ENCODE measurements at places on chromosomes 1 and 21.

DNA sequence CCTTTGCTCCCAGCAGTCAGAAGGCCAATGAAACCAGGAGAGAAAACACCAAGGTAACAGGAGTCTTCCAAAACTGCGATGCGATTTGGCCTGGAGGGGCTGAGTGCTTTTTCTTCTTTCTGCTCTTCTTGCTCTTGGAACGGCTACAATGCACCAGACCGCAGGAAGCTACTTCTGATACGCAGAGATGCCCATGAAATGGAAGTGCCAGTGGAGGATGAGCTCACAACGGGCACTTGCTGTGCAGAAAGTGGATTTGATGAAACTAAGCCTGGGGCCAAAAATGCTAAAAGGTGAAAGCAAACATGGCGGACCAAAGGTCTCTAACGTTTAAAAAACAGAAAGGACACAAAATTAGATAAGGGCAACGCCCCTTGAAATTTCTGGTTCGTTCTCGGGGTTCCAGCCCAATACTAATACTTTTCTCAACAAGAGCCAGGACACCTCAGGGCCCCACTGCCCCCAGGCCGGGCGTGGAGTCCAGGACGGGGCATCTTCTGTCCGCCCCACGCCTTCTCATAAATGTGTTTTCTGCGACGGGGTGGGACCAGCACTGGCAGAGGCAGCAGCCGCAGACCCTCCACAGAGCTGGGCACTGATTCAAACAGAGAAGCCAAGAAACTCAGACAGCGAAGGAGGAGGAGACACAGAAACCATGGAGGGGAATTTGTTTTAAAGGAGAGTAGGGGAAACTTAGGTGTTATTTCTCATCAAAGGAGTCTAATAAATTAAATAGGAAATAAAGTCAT, 101.3 kb downstream of the CRYAA start:
- no peak for DNase-seq

GRCh38 chr1:236654957-236655356, 31.3 kb upstream of the ACTN2 start:
- DNase-seq = no peak

- no peak for DNase-seq
These were observed 46.1 kb downstream of the SGIP1 start for GRCh38 chr1:66580081-66580480.

DNA sequence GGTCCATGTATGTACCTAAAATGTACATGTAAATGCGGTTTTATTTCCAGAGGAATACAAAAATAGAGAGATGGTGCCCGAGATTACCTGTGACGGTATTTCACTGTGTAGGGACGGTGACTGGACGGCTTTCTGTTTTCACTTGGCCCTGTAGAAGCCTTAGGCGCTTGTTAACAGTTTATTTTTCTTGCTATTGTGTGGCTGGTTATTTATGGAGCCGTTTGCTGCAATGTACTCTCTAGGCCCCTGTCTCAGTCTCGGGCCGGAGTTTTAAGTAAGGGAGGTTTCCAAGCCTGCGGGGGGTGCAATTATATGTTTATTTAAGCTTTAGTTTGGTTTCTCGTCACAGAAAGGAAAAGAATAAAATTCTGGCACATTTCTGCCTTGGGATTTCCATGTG, 413 bp downstream of the EFCAB7 start:
- DNase-seq = no peak

DNA sequence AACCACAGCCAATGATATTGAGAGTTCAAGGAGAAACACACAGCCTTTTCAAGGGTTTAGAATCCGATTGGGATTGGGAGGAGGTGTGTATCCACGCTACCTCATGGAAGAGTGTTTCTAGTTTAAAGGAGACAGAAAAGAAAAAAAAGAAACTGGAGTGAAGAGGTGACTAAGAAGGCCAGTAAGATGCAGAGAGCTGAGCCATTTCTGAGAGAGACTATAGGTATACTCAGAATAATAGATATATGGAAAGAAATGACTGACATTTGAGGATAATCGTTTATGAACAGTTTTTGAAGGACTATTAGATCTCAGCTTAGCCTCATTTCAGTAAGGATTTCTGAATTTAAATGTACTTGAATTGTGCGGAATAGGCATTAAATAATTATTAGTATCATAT, 42.8 kb downstream of the LRRC8C start:
- no peak for DNase-seq

DNA sequence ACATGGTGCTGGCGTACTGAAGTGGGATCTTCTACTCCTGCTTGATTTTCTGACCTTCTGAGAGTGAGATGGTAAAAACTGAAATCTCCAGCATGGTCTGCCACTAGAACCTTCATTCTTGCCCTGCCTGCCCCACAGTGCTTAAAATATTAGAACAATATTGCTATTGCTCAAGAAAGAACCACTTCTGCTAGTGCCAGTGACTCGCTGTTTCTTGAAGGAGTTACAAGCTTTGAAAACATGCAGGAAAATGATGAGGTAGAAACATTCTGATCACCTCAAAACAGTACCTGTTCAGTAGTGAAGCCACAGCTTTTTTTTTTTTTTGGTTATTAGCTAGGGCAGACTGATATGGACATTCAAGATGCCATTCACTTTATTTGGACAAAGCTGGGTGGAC, 95.3 kb downstream of the BACH1 start:
- DNase-seq = no peak

GRCh38 chr1:226428348-226428747, 20.5 kb upstream of the PARP1 start:
- DNase-seq = no peak

GRCh38 chr1:36542024-36542961, 59.6 kb upstream of the CSF3R start:
- DNase-seq = no peak

GRCh38 chr1:1085911-1086841, 12.1 kb upstream of the RNF223 start:
- DNase-seq = no peak

- DNase-seq = no peak
These were observed 17.2 kb downstream of the CASZ1 start for GRCh38 chr1:10779201-10779600.

DNA sequence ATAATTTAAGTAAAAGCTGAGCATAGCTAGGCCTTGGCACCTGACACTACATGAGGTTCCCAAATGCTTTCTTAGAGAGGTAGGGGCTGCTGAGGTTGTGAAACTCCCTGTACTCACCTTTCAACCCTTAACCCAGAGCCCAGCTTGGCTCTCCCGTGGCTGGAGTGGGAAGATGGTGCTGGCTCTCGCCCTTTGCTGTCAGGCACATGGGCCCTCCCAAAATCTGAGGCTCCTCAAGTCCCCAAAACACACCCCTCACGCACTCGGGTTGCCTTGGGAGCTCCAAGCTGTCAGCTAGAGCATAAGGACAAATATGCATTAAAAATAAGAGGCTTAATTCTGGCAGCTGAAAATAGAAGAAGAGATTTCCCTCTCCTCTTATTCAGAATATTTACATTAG, 46.7 kb upstream of the PLPPR4 start:
- no peak for DNase-seq

DNA sequence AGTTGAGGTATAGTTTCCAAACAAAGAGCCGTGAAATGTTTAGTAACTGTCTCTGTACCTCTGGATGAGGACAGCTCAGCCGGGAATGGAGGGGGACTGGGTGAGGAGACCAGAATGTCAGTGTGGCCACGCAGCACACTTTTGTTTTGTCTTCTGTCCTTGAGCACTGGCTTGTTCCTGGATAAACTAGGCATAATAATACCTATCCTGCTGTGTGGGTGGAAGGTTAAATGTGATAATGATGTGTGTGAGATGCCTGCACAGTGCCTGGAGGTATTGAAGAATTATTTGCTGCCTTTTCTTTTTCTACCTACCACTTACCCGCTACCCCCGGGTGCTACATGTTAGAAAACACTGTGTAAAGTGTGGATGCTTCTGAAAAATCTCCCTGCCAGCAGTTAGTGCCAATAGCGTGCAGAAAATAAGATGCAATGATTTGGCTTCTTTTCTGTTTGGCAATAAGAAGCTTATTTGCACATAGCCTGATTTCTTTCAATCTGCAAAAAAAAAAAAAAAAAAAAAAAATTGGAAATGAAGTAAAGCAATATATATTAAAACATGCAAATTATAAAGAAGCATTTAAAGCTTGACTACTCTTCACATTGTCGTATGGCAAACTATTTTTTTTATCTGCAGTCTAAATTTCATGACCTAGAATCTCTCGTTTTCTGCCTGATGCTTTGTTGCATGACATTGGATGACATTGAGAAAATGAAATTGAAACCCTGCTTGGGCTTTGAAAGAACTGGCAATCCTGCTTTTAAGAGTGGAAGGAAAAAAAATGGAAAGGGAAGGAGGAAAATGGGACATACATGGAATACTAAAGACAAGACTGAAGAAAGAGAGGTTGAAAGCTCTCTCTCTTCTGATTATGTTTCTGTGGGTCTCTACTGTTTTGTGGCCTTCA, 89.5 kb downstream of the DISC1 start:
- no peak for DNase-seq

DNA sequence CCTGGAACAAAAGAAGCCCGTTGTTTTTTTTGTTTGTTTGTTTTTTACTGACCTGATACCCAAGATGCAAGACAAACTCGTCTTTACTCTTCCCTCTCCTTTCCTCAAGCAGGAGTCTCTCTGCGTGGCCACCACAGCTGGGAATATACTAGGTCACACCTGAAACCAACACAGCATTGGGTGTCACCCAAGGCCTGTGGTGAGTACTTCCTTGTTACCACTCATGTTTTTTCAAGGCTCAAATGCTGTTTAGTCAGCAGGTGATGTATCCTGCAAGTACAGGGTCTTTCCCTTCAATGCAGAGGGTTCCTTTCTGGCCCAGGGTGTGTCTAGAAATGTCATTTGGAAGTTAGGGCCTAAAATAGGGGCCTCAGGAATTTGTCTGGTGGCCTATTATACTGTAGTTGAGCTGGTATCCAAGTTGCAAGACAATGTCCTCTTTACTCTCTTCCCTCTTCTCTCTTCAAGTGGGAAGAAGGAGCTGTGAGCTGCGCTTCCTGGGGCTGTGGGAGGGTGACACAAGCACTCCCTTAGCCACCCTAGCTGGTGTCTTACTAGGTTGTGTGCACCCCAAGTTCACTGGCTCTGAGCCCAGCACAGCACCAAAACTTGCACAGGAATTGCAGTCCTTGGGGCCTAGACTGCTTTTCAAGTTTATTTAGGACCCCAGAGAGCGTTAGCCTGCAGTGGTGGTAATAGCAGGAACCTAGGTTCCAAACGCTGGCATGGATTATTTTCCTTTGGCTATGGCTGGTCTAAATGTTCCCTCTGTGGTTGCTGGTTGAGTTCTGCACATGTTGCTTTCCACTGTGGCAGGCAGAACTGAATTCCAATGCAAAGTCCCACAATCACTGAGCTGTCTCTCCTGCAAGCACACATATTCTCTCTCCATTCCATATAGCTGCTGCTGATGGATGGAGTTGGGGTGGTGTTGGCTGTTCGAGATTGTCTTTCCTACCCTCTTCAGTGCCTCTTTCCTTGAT, 91.4 kb upstream of the LYPLAL1 start:
- DNase-seq = no peak

DNA sequence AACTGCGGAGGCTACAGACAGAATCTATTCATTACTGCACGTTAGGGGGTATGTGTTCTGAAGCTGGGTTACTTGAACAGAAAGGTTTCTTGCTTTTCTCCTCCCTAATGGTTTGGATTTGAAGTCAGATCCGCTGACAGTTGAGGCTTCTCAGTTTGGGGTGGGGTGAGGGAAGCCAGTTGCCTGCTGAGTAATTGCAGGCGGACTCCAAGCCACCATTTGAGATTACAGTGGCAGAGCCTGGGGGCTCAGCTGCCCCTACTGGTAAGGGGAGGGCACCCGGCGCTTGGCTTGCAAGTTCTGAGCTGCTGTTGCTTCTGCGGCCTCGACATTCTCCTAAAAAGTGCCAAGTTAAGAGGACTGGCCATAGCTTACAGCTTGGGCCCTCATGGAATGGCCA, 2.0 kb downstream of the GRHL3 start:
- DNase-seq = no peak

DNA sequence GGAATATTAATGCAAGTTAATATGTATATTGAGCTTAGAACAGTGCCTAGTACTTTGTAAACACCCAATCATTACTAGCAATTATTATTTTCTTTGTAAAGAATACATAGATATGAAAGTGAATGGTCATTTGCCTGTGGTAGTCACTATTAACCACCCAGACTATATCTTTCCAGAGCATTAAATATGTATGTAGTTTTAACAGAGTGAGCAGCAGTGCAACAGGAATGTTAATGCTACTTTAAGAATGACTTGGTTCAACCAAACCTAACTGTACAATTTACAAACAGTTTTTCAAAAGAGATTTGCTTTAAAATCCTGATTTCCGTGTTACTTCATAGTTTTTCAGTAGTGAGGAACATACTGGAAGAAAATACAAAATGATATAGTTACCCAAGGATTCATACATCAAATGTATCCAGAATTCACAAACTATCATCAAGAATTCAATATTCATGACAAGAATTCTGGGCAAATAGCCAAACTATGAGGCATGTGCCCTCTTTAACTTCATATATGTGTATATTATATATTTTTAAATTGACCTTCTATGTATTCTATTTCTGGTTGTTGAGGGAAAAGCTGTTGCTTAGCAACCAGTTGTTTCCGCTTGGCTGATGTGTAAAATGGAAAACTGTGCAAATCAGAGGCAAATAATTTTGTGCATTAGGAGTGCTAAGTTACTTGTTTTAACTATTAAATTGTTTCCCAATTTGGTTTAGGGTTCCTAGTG, 34.9 kb upstream of the IVNS1ABP start:
- no peak for DNase-seq

GRCh38 chr1:223716302-223716862, 4.0 kb downstream of the CAPN2 start:
- DNase-seq = peak; percentile 35

GRCh38 chr1:237851210-237851845, 39.4 kb downstream of the ZP4 start:
- no peak for DNase-seq

DNA sequence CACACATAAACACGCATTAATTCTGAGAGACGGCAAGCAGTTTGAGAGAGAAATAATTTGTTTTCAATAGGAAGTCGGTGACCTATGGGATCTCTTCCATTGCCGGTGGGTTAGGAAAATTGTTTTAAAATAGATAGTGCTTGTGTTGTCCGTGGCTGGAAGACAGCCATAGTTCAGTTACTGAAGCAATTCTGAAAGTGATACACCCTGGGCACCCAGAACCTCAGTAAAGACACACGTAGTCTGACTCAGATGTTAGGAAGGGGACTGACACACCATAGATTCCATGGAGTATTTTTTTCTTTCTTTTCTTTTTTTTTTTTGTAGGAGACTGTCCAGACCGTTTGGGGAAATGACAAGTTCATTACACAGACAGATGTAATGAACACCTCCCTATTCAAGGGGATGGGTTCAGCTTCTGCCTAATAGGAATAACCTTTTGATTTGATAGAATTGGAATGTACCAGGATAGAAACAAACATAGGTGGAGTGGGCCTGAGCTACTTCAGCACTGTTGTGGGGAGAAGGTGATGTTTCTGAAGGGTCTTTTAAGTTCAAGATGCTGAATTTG, 1.6 kb downstream of the C1orf21 start:
- no peak for DNase-seq

DNA sequence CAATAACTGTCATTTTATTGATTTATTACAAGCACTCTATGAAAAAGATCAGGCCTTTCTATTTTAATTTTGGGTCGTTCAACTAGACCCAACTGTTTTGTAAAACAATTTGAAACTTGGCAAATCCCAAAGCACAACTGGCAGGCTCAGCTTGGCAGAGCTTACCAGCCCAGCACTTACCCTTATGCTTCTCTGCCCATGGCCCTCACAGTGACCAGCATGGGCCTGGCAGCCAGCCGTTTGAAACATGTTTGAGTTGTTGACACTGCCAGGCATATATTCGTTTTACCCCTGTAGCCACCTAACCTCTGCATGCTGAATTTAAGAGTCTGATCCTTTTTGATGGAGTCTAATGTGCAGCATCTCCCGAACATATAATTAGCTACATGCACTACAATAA, 796.7 kb upstream of the ADGRL2 start:
- DNase-seq = no peak

GRCh38 chr1:55673416-55673815, 458.3 kb upstream of the USP24 start:
- DNase-seq = no peak
